ENCODE measurements at places on chromosomes 7 and 10.

DNA sequence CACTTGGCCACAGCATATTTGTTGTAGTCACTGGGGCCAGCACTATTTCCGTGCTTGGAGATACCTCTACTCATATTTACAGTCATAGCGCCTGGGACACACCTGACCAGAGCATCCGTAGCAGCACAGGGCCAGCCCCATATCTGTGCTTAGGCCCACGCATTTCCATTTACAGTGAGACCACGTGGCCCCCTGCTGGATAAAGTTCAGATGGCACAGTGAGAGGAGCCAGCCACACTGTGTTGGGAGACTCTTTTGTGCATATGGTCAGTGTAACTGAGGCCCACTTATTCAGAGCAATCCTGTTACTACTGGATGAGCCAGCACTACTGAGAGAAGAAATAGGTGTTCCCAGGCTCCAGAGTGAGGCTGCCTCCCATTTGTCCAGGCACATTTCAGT is 455.3 kb downstream of the REEP3 start:
- no peak for DNase-seq

DNA sequence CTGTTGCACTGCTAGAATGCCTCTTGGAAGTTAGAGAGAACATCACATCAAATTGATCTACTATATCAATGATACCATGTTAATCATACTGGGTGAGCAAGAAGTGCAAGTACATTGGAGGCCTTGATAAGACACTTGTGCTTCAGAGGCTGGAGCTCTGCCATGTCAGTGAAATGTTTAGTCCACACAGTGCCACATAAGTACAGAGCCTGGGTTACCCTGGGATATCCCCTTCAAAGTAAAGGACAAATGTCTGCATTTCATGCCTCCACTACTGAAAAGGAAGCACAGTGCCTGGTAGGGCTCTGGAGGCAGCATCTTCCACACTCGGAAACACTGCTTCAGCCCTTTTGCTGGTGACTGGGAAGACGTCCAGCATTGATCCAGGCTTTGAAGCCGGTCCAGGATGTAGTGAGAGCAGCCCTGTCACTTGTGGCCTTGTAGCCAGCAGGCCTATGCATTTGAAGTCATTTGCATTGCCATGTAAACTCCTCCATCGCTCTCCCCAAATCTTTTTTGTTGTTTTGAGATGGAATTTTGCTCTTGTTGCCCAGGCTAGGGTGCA is 15.7 kb upstream of the STN1 start:
- DNase-seq: no peak

DNA sequence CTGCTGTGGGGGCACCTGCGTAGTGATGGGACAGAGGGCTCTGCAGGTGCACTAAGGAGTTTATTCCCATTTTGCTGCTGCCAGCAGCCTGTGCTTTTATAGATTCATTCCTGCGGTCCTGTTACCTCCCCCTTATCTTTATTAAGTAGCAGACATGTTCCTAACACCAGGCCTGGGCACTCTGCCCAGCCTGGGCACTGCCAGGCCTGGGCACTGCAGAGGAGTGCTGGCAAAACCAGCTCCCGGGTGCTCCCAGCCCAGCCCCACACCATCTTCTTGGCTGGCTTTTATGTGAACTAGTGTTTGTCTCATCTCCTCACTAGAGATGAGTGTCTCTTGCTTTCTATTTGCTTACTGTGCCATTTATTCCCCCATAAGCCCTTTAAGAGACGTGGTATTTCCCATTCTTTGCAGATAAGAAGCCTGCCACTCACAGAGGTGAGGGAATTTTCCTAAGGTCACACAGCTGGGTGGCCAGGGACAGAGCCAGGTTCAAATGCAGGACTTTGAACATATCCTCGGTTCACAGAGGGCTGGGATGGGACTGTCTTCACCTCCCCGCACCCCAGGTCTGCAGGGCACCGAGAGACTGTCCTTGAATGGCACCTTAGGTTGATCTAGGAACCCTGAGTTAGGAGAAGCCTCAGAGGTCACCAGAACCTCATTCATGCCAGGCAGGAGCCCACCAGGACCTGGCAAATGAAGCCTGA is 14.6 kb upstream of the DRGX start:
- DNase-seq: no peak

GRCh38 chr7:22082553-22082885 is 136.8 kb upstream of the CDCA7L start:
- DNase-seq: no peak

GRCh38 chr7:157003756-157004520 is 6.5 kb downstream of the MNX1 start:
- DNase-seq: no peak

DNA sequence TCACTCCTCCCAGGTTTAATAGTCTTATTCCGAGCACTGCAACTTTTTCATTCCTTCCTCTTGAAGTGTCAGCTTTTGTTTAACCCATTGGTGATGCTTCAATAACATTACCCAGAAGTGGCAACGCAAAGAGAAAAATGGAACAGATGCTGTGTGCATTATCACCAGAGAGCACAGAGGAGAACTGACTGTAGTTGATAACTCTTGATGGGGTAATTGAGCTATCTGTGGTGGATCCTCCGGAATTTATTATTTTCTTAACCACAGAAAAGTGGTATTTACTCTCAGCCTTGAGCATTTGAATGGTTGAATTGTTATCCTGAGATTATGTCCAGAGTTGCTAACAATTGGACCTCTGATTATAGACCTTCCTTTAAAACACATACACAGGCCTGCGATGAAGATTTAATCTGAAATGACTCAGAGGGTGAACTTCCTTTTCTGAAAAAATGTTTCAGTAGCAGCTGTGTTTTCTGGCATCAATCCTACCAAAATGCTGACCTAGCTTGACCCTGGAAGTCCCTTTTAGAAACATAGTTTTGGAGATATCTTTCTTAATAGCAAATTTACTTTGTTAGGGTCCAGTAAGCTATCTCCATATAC is 1584.4 kb upstream of the LRRTM3 start:
- DNase-seq: no peak

DNA sequence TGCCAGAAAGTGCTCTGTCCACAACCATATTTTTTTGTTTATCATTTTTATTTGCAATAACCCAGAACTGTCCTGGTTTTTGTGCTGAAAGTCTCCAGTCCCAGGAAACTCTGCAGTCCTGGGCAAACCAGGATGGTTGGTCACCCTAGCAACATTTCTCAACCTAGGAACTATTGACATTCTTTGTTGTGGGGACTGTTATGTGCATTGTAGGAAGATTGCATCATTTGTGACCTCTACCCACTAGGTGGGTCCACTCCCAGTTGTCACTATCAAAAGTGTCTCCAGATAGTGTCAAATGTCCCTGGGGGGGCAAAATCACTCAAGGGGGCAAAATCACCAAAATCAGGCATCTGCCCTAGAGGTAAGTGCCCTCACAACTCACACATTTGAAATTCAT is 14.0 kb upstream of the SRI start:
- DNase-seq: no peak

DNA sequence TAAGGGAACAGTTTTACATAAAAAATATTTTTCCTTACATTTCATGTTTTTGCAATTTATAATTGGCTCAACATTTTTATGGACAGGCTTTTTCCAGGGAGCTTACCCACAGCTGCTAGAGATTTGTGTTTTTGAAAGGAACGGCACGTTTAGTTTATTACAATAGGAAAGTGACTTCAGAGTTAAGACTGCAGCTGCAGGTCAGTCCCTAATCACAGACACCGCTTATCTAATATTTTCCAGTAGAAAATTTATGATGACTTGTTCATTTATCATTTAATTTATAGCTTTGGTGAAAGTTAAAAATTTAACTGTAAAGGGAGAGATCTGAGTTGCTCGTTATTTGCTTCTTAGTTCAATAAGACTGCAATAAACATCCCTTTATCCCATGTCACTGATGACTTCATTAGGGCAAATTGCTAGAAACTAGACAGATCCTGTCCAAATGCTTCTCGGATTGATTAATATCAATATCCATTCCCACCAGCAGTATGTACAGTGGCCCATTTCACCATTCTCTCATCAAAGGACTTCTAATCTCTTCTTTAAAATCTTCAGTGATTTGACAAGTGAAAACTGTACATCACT is 97.0 kb upstream of the ODAD2 start:
- no peak for DNase-seq

DNA sequence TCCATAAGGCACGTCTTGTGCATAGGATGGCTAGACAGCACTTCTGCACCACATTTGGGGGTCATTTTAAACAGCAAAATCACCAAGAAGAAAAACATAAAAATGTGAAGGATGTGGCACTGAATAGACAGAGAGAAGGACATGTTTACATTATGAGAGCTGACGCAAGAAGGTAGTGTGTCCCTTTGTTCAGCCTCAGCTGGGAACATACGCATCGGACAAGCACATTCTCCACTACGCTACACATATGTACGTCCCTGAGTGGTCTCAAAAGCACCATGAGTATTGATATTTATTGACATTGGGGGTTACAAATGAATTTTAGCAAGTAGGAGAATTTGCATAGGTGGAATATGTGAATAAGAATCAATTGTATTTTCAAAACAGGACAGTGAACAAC is 20.2 kb downstream of the DDC start:
- no peak for DNase-seq

DNA sequence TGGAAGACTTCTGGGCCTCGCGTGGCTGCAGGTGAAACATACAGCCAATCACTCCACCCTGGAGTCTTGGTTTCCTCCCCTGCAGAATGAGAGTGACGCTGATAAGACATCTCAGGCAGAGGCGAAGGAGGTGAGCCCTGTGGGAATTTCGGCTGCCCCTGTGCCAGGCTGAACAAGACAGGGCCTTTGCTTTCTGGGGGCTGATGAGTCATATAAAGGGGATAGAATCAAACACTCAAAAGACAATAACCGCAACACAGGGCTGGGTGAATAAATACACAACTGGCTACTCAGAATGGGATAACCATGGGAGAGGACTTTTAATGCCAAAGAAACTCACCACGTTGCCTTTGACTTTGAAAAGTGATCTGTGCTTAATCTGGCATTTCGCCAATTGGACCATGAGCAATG is 143.8 kb downstream of the KCNMA1 start:
- no peak for DNase-seq

DNA sequence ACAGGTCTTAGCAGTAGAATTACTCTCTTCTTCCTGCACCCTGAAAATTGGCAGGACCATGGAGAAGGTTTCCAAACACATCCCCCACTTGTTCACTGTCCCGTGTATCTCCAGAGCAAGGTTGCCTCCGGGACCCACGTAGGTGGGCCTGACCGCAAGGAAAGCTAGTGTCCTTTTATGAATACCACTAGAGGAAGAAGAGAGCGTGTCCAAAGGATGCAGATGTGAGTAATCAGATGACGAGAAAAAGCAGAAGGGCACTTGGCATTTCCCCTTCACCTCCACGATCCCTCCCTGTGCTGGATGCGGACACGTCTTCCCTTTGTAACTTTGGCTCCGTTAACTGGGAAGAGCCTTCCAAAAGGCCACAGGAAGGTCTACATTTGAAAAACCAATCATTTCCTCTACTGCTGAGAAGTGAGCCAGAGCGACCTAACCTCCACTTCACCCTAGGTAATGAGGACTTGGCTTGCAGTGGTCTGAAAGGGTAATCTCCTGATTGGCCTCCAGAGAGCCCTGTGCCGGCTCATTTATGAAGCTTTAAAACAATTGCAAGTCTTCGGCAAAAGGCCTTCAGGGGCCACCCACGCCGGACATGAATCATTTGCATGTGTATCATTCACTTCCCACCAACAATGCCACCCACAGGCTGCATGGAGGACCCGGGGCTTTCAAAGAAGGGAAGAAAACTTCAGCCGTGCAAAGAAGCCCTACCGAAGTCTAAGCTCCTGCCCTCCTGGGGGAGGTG is 55.4 kb downstream of the LYZL1 start:
- DNase-seq: no peak

DNA sequence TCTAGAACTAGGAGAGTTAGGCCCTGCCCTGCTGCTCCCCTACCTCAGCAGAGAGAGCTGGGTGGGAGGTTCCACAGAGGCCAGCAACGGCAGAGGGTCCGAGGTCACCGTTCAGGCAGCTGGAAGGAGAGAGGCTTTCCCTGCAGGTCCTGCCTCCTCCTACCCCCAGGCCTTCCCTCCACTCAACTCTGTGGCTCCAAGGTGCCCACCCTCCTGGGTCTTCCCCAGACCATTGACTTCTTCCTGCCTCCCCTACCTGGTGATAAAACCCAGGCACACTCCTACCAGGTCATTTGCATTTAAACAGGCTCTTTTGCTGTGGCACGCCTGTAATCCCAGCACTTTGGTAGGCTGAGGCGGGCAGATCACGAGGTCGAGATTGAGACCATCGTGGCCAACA is 515.3 kb upstream of the FOXK1 start:
- no peak for DNase-seq

DNA sequence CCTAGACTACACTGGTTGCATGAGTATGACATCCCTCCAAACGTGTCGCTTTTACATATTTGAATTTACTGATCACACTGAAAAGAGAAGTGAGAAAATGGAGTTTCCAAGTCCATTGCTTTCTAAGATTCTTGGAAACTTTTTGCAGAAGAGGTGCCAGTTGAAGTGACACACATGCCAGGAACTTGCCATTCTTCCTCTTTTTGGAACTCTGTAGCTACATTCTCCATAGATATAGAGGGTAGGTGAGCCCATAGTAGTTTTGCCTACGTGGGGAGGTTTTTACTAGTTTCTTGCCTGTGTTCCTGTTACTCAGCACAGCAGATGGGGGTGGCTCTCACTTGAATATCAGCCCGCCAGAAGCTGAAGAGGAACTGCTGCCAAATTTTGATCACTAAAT is 286.6 kb upstream of the NRP1 start:
- no peak for DNase-seq

DNA sequence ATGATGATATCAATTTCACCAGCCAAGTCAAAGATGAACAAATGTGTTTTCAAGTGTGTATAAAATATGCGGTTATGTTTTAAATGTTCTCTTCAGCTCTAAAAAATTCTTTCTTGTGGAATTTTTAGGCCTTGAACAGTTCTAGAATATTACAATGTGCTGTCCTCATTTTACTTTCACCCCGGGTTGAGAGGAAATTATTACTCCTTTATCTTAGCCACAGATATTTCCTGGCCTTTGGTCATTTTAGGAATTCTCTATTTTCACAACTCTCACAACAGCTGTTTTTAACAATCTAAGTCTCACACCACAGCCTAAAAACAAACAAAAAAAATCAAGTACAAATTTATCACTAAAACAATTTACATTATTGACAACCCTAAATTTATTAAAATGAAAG is 112.2 kb upstream of the HGF start:
- DNase-seq: no peak

DNA sequence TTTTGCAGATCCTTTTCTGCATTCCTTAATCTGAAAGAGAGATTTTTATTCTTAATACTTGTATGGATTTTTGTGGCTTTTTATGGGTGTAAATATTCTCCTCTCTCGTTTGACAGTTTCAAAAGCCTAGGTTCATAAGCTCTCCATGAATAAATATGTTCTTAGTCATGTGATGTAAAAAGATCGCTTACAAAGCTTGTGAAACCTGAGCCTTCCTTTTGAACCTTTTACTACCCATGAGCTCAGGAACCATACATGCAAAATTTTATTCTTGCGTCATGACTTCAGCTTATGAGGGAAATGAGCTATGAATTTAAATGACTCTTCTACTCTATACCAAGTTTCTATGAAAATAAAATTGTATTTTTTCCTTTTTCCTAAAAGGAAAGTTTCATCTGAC is 98.7 kb downstream of the POLL start:
- DNase-seq: no peak

Data from T-cell (primary cell).